ENCODE measurements at places on chromosomes 1 and 21.
A peak's percentile ranks its signal among the peaks of the same experiment; 100 is the strongest.

GRCh38 chr1:231091831-231092301, 51.8 kb upstream of the FAM89A start:
- no peak for DNase-seq

DNA sequence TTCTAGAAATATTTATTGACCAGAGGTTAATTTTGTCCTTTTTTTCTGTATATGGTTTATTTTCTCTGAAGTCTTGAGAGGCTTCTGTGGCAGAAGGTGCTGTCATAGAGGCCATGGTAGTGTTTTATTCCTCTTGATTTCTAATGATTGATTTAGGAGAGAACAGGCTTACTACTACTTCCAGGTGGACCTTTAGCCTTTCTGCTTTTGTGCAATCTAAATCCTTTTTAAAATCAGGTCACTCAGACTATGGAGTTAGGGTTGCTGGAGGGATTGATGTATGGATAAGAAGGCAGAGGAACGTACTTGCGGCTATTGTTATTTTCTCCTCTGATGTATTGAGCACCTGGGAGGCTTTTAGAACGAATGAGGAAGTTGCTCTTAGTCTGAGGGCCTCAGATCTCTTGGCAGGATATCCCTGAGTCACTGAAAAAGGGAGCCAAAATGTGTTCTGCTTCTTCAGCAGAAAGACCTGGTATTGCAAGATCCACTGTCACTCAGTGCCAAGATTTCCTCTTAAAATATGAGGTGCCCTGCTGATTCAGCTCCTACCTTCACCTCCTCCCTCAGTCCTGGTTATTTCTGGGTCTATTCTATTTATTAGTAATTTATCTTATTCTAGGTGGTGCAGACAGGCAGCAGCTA, 277.4 kb downstream of the ZNF648 start:
- no peak for DNase-seq

DNA sequence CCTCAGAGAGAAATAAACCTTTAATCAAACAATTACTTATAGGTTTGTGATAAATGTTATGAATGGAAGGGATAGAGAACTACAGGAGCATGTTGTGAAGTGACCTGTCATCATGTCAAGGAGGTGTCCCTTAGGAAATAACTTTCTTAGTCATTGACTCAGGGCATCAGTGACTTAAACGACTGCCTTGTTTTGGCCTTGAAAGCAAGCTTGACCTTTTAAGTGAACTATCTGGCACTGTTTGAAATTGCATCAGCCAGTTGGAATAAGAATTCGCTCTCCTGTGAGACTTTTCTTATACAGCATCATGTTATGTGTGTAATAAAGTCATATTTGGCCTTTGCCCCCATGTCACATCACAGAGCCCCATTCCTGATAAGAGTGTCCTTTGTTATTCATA, 30.9 kb downstream of the LRRC8B start:
- no peak for DNase-seq

DNA sequence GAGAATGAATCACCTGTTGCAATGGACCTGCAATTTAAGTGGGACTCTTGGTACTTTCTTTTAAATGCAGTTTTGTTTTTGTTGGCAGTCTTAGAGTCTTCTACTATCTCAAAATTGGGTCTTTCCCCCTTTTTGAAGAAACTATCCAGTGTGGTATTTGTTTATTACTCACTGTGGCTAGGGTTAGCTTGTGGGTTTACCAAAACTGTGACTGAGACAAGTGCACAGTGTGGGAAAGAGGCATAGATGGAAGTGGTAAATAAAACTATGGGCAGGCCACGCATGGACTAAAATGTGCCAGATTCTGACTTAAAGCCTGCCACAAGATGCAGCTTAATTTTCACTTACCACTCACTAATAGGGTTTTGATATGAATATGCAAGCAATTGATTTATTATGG, 1441.7 kb downstream of the PLA2G4A start:
- DNase-seq, result no peak

GRCh38 chr21:44813727-44814126, 4.1 kb downstream of the SUMO3 start:
- no peak for DNase-seq

DNA sequence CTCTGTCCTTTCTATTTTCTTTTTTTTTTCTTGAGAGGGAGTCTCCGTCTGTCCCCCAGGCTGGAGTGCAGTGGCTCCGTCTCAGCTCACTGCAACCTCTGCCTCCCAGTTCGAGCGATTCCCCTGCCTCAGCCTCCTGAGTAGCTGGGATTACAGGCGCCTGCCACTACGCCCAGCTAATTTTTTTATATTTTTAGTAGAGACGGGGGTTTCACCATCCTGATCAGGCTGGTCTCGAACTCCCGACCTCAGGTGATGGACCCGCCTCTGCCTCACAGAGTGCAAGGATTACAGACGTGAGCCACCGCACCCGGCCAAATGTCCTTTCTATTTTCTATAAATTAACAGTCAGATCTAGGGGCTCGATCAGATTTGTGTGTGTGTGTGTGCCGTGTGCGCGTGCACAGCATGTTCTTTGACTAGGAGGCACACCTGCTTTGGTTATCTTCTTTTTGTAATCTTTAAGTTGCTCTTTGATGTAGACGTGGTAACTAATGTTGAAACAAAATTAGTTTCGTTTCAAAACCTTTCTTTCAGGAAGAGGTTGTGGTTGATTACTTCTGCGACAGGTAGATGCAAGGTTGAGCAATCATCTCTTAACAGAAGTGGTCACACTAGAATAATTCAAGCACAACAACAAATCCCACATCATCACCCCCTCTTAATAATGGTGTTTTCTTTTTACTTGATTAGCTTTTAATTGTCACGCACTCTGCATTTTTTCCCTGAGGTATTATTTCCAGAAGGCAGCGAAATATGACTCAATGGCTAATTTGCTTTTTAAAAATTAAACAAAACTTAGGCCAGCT, 779 bp upstream of the DEGS1 start:
- DNase-seq, result peak; percentile 30

- no peak for DNase-seq
These were observed 3.6 kb downstream of the NUP210L start for GRCh38 chr1:154151311-154151710.

DNA sequence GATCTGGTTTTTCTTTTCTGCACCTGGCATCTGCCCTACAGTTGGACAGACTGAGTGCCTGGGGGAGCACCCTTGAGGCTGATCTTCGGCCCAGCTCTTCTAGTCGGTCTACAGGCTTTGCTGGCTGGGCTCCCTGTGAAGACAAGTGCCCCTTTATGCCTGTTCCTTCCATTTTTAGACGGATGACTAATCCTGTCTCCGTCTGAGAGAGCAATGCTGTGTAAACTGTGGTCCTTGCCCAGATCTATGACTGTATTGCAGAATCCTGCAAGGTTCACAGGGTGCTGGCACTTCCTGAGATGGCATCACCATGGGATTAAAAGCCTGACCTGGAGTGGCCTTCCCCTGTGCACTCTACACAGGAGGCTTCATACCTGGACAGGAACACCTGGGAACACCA, 47.6 kb upstream of the SAMD13 start:
- peak; percentile 5 for DNase-seq

DNA sequence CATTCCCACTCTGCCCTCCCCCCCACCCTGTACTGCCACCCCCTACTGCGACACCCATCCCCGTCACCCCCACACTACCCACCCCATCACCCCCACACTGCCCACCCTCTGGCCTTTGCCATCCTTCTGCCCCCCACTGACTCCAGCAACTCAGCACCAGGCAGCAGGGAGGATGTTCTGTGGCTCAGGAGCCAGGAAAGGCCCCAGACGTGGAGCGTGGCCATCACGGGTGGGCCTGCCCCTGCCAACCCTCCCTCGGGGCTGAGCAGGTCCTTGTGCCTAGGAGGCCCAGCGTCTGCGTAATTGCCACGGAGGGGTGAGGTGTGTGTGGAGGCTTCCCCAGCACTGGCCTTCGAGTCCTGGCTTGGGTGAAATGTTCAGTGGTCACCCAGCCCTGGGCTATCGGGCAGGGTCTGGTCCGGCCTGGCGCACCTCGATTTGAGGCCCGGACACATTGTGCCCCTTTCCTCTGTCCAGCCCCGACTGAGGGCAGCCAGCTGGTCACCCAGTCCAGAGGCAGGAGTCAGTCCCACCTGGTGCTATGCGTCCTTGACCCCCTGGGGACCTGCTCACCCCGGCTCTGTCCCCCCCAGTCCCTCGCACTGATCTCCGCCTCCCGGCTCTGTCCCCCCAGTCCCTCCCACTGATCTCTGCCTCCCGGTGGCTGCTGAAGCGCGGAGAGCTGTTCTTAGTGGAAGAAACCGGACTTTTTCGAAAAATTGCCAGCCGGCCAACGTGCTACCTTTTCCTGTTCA, 23.0 kb downstream of the ARHGEF16 start:
- DNase-seq, result no peak

Measured in cerebellum (tissue), 4 donors.